ENCODE measurements at places on chromosomes 4 and X. TPM values are rescaled to one million over a fixed set of nuclear protein-coding genes. Genes with fewer than 3 reads are reported as not detected.
A peak's percentile ranks its signal among the peaks of the same experiment; 100 is the strongest.

- H3K4me1 ChIP-seq = peaks cover 28% of the 10 kb centered on the region
- no peak overlapping the region for H3K4me3 ChIP-seq
- no peak overlapping the region for H3K27ac ChIP-seq
These were observed 797.6 kb upstream of the AADAT start for GRCh38 chr4:170887396-170887795.

- no peak for DNase-seq
- peaks cover 4% of the 10 kb centered on the region for H3K4me1 ChIP-seq
- H3K27me3 ChIP-seq = peaks cover 5% of the 10 kb centered on the region
- no peak overlapping the region for H3K4me3 ChIP-seq
- peaks cover 17% of the 10 kb centered on the region for H3K36me3 ChIP-seq
These were observed 16.1 kb upstream of the VCX3A start for GRCh38 chrX:6550999-6551398.

DNA sequence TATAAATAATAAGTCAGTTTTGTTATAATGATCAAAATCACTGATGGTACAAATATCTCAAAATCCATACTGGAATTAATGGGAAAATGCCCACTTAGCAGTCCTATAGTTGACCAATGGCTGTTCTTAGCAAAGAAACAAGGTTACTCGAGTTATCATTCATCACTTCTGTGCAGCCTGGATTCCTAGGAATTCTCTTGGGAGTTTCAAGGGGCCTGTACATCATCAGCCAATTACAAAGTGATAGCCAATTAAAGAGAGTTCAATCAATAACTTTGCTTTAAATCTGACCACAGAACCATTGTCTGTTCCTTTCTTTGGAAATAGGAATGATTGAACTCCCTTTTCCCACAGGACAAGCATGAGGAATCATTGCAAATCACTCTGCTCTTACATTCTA, 205.5 kb downstream of the PCDH19 start:
- no peak overlapping the region for H3K4me3 ChIP-seq
- H3K27me3 ChIP-seq = no peaks in the 10 kb centered on the region
- no peak for DNase-seq
- peaks cover 17% of the 10 kb centered on the region for H3K4me1 ChIP-seq

GRCh38 chrX:16842684-16843083, 27.5 kb downstream of the RBBP7 start:
- no peak for DNase-seq
- H3K4me3 ChIP-seq = no peak overlapping the region
- peak overlapping the region; percentile 89 for H3K27ac ChIP-seq

- H3K4me1 ChIP-seq = no peaks in the 10 kb centered on the region
- H3K4me3 ChIP-seq = no peak overlapping the region
- no peaks in the 10 kb centered on the region for H3K36me3 ChIP-seq
- no peak overlapping the region for H3K27ac ChIP-seq
These were observed 520.7 kb upstream of the ARX start for GRCh38 chrX:25536307-25536970.

DNA sequence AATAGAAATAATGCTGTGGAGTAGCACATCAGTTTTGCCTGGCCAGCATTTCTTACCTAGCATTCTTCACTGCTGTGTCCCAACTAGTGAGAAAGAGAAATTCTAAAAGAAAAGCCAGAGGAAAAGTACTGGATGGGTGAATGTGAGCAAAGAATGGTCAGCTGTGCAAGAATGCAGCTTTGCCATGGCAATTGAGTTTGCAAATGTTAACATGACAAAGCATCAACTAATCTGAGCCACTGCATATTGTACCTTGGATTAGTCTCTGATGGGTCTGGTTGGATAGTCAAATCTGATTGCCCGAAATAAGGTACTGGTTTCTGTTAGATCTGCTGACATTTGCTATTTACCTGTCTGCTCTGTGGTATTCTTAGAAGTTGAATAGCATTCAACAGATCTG, 38.7 kb downstream of the ADD1 start:
- no peaks in the 10 kb centered on the region for H3K27me3 ChIP-seq
- no peak for DNase-seq
- H3K4me1 ChIP-seq = peaks cover 21% of the 10 kb centered on the region
- H3K36me3 ChIP-seq = peaks cover 51% of the 10 kb centered on the region
- H3K4me3 ChIP-seq = no peak overlapping the region
- H3K27ac ChIP-seq = peak overlapping the region; percentile 91

- H3K4me3 ChIP-seq = no peak overlapping the region
- H3K36me3 ChIP-seq = no peaks in the 10 kb centered on the region
- no peaks in the 10 kb centered on the region for H3K27me3 ChIP-seq
- H3K4me1 ChIP-seq = peaks cover 12% of the 10 kb centered on the region
These were observed 217.6 kb downstream of the SNCA start for GRCh38 chr4:89619206-89619962.

DNA sequence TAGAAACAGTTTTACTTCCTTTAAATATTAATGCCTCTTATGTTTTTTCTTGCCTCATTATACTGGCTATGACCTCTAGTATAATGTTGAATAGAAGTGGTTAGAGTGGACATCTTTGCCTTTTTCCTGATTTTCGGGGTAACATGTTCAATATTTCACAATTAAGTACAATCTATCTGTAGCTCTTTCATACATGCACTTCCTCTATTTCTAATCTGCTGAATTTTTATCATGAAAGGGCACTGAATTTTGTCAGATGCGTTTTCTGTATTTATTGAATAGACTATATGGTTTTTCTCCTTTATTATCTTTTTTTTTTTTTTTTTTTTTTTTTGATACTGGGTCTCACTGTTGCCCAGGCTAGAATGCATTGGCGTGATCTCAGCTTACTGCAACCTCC, 29.0 kb downstream of the MECP2 start:
- DNase-seq = no peak
- no peaks in the 10 kb centered on the region for H3K36me3 ChIP-seq
- H3K27ac ChIP-seq = no peak overlapping the region

GRCh38 chr4:145670422-145670821, 9.5 kb upstream of the C4orf51 start:
- H3K27me3 ChIP-seq = no peaks in the 10 kb centered on the region
- H3K27ac ChIP-seq = no peak overlapping the region
- no peaks in the 10 kb centered on the region for H3K36me3 ChIP-seq
- DNase-seq = no peak
- no peak overlapping the region for H3K4me3 ChIP-seq

DNA sequence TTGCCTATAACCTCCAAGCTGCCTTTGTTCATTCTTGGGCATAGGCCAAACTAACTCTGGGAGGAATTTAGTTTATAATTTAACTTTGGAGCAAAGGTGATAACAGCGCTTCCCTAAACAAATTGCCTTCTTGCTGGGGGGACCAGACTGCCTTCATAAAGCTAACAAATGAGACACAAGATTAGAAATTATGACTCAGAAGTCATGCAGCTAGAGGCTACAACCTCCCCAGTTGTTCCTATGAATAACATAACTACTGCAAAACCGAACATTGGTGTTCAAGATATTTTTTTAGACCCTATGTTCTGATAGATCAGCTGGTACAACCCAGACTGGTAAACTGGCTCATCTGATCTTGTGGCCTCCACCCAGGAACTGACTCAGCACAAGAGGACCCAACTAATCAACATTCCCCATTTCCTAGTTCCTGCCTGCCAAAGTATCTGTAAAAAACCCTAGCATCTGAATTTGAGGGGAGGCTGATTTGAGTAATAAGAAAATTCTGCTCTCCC, 22.0 kb upstream of the TMPRSS11B start:
- DNase-seq = no peak
- peaks cover 9% of the 10 kb centered on the region for H3K4me1 ChIP-seq
- no peaks in the 10 kb centered on the region for H3K27me3 ChIP-seq
- no peak overlapping the region for H3K27ac ChIP-seq

DNA sequence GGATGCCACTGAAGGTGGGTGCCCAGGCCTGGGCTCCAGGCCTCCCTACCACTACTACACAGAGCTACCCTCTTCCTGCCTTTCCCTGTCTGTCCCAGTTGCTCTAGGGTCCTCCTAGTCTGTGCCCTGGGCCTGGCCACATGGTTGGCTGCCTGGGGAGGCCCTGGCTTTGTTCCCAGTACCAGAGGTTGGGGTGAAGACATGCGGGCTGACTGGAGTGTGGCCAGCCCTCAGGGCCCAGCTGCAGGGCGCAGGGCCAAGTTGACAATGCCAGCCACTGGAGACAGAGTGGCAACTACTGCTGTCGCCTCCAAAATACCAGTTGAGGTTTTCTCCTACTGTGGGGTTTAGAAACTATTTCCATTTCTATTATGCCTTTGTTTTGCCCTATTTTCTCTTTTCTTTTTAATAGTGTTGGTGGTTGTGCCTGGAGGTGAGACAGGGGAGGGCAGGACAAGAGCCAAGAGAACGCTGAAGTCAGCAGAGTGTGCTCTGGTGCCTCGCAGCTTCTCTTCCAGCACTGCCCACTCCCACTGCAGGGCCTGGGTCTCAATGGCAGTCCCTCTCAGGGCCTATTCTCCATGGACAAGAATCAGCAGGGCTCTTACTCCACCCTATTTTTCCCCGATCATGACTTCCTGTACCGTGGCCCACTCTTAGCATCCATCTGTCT, 32.2 kb upstream of the XPNPEP2 start:
- H3K27me3 ChIP-seq = no peaks in the 10 kb centered on the region
- H3K4me3 ChIP-seq = no peak overlapping the region
- peaks cover 3% of the 10 kb centered on the region for H3K36me3 ChIP-seq

DNA sequence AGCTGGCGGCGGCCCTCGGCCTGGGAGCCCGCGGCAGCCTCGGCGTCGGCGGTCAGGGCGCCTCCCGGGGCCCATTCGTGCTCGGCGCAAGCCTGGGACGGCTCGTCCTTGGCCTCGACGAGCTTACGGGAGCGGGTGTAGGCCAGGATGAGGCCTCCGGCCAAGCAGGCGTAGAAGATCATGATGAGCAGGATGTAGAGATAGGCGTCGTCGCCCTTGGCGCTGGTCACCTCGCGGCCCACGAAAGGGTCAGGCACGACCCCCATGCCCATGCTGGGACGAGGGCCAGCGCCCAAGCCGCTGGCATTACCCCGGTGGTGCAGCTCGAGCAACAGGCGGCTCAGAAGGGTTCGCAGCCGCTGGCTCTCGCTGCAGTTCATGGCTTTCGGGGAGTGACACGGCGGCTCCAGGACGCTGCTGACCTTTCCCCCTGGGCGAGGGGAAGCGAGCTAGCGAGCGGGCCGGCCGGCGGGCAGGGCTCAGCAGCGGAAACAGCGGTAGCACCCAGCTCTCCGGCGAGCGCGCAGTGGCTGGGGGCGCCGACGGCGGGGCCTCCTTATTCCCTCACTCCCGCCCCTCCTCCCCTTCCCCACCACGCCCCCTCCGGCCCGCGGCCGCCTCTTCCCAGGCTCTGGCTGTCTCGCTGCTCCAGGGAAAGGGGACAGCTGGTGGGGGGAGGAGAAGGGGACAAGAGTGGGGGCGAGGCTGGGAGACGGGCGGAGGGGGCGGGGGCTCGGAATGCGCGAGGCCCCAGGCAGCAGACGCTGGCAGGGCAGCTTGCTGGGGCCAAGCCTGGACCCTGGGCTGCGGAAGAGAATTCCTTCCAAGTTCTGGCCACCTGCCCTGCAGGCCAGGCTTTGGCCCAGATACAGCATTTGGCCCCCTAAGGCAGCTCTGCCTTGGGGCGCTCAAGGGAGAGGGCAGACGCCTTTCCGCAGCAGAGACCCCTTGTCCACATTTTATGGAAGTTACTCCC, at the start of gene KCNE5:
TSS of gene KCNE5 (minus strand) at position 532 of the 976 bp plus-strand sequence. CDS start at position 380, 152 bp downstream.
- H3K27me3 ChIP-seq = peaks cover 18% of the 10 kb centered on the region
- peak; percentile 70 for DNase-seq
- peaks cover 6% of the 10 kb centered on the region for H3K36me3 ChIP-seq
- H3K4me1 ChIP-seq = peaks cover 7% of the 10 kb centered on the region
- no peak within 1 kb of the TSS for H3K27ac ChIP-seq

- H3K4me3 ChIP-seq = no peak overlapping the region
- H3K27ac ChIP-seq = no peak overlapping the region
- DNase-seq = no peak
- H3K4me1 ChIP-seq = peaks cover 3% of the 10 kb centered on the region
- H3K36me3 ChIP-seq = no peaks in the 10 kb centered on the region
- H3K27me3 ChIP-seq = no peaks in the 10 kb centered on the region
These were observed 93.2 kb downstream of the EFNB1 start for GRCh38 chrX:68922013-68922412.

DNA sequence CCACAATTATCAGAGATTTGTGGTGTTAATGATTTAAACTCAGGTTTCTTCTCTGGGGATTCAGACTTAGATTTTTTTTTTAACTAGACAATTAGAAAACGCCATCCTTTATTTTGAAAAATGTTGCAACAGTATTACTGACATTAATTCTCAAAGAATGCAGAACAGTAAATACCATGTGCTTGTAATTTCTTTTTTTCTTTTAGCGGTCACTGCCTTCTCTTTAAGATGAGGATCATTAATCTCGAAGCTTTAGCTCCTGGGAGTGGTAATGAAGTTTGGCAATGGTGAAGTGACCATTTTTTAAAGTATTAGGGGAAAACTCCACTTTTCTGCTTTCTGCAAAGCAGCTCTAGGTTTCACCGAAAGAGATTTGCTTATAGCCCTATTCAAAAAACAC, 164.0 kb upstream of the MBNL3 start:
- peaks cover 19% of the 10 kb centered on the region for H3K4me1 ChIP-seq
- H3K27ac ChIP-seq = no peak overlapping the region
- DNase-seq = no peak
- no peak overlapping the region for H3K4me3 ChIP-seq

DNA sequence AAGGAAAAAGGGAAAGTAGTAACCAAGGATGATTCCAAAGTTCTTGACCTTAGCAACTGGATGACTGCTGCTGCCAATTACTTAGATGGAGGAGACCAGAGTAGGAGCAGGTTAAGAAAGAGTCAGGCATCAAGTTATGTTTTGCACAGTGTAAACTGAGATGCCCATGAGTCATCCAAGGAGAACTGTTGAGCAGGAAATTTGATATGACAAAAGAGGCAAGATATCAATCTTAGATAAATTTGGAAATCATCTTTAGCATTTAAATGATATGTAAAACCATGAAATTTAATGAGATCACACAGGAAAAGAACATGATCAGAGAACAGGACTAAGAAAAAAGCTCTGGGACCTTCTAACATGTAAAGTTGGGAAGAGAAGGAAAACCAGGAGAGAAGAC, 361.3 kb downstream of the OPHN1 start:
- peaks cover 7% of the 10 kb centered on the region for H3K4me1 ChIP-seq
- no peak overlapping the region for H3K4me3 ChIP-seq
- H3K36me3 ChIP-seq = no peaks in the 10 kb centered on the region
- no peaks in the 10 kb centered on the region for H3K27me3 ChIP-seq
- H3K27ac ChIP-seq = no peak overlapping the region

Gene PIN4
- 8.8 TPM for total RNA-seq

Gene OTC
- total RNA-seq = not detected

Gene INTS12
- 10.8 TPM for total RNA-seq

Gene RTL9
- 0.07 TPM for total RNA-seq

Gene GIMD1
- total RNA-seq = not detected

Data from WTC11 (cell line).